Activated CD8-positive, alpha-beta T cell treated with anti-CD3 and anti-CD28 coated beads, Interleukin-2, amount 10 ng/mL, durations not matched to agents 7 days and 5 days (primary cell): ENCODE measurements at places on chromosomes 7 and 10. TPM values are rescaled to one million over a fixed set of nuclear protein-coding genes. Genes with fewer than 3 reads are reported as not detected.

DNA sequence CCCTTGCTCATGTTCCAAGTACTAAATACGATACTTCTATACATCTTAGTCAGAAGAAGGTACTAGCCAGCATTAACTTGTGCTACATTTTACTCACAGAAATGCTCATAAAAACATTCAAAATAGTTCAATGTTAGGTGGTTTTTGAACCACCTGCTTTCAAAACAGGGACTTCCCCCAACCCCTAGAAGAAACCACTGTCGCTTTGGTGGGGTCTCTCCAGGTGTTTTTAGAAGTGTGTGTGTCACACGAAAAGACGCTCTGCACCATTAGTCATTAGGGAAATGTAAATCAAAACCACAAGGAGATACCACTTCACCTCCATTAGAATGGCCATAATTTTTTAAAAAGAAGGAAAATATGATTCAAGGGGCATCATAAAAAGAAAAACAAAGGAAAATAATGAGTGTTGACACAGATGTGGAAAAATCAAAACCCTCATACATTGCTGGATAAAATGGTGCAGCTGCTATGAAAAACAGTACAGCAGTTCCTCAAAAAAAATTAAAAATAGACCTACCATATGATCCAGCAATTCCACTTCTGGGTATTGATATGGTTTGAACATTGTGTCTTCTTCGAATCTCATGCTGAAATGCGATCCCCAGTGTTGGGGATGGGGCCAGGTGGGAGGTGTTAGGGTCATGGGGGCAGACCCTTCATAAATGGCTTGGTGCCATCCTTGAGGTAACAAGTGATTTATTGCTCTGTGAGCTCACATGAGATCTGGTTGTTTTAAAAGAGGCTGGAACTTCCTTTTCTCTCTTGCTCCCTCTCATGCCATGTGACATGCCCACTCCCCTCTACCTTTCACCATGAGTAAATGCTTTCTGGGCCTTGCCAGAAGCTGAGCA lies 74.2 kb downstream of the MALSU1 start:
- no peak overlapping the region for H3K27ac ChIP-seq
- H3K36me3 ChIP-seq = peaks cover 3% of the 10 kb centered on the region
- peak; percentile 52 for DNase-seq

DNA sequence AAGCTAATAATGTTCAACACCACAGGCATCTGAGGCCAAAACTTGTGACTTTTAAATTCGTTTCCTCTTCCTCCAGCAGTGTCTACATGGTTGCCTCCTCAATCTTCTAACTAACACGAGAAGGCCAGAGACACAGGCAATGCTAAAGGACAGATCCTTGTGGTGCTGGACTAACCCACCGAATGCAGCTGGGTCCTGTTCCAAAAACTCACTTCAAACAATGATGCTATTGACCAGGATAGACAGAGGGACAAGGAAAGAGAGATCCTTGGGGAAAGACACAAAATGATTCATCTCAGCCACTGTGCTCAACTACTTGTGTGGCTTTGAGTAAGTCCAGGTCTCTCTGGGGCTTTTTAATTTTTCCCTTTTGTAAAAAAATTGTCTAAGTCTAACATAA lies 107.6 kb downstream of the KCNMA1 start:
- peaks cover 18% of the 10 kb centered on the region for H3K27me3 ChIP-seq
- no peaks in the 10 kb centered on the region for H3K36me3 ChIP-seq
- H3K27ac ChIP-seq = no peak overlapping the region
- no peaks in the 10 kb centered on the region for H3K4me1 ChIP-seq
- no peak for DNase-seq

DNA sequence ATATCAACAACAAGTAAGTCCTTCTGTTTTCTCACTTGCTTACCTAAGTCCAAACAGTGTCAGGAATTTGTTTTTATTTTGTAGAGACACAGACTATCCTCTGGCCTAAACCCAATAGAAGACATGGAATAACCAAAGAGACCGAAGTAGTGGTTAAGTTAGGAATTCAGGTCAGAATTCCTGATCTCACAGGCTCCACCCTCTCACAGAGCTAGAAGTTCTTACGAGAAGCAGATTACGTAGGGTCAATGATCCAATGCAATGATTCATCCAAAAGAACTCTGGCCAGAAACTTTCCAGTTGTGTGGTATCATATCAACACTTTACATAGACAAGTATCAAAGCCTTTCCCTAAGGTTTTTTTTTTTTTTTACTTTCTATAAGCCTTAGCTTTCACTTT lies 73.8 kb downstream of the IQUB start:
- no peaks in the 10 kb centered on the region for H3K27me3 ChIP-seq
- no peaks in the 10 kb centered on the region for H3K36me3 ChIP-seq
- H3K4me3 ChIP-seq = no peak overlapping the region
- H3K27ac ChIP-seq = no peak overlapping the region
- H3K4me1 ChIP-seq = no peaks in the 10 kb centered on the region
- no peak for DNase-seq

GRCh38 chr7:155576900-155577508 lies 30.6 kb upstream of the CNPY1 start:
- H3K36me3 ChIP-seq = no peaks in the 10 kb centered on the region
- no peak overlapping the region for H3K4me3 ChIP-seq

The SPDYE2B gene
- not detected for total RNA-seq

DNA sequence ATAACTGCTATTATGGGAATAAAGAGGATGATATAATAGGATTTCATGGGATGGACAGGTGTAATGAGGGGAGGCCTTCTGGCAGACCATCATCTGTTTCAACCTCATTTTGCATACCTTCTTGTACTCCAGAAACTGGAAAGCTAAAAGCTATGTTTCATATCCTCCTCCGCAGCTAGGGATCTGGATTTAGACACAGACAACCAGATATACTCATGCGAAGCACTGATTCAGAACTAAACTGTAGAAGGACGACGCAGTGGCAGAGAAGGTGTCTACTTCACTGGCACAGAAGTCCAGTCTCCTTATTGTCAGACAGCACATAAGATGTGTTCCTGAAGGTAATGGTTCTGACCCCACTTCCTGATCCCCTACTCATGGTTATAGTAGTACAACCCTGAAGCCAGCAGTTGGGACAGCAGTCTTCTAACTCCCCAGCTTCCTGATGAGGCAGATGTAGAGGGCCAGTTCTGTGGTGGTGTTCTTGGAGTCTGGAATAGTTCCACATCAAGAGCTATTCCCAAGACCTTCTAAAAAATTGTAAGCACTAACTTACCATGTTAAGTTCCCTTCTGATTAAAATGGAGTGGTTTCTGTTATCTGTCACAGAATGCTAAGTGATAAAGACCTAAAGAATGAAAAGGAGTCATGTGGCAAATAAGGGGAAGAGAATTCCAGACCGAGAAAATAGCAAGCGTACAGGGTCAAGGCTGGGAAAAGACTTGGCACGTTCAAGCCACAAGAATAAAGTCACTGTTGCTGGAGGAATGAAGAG lies 550.3 kb downstream of the GRM8 start:
- H3K27me3 ChIP-seq = peaks cover 2% of the 10 kb centered on the region
- no peaks in the 10 kb centered on the region for H3K36me3 ChIP-seq
- no peak overlapping the region for H3K27ac ChIP-seq
- H3K4me1 ChIP-seq = no peaks in the 10 kb centered on the region
- no peak overlapping the region for H3K4me3 ChIP-seq
